ENCODE measurements at places on chromosomes 7 and 10.

- no peak for DNase-seq
Measured at GRCh38 chr10:89646889-89647657, 2.0 kb upstream of the PANK1 start.

- DNase-seq, result no peak
Measured at GRCh38 chr10:30873411-30873810, 158.3 kb downstream of the ZNF438 start.

- no peak for DNase-seq
Measured at GRCh38 chr7:139893461-139893860, 64.4 kb downstream of the TBXAS1 start.

GRCh38 chr10:76195654-76196390, 764.4 kb downstream of the LRMDA start:
- no peak for DNase-seq

- no peak for DNase-seq
Measured at GRCh38 chr7:102075553-102076135, 211.0 kb upstream of the SH2B2 start.

All from NCI-H446 (cell line).